ENCODE measurements at places on chromosomes 11 and 22.

- peak; percentile 93 for DNase-seq
These were observed at the start of gene B4GAT1 for GRCh38 chr11:66347425-66348276. Gene B4GAT1, minus strand, starts transcription at chr11:66347629. Its CDS starts 84 bp downstream, at chr11:66347545.

DNA sequence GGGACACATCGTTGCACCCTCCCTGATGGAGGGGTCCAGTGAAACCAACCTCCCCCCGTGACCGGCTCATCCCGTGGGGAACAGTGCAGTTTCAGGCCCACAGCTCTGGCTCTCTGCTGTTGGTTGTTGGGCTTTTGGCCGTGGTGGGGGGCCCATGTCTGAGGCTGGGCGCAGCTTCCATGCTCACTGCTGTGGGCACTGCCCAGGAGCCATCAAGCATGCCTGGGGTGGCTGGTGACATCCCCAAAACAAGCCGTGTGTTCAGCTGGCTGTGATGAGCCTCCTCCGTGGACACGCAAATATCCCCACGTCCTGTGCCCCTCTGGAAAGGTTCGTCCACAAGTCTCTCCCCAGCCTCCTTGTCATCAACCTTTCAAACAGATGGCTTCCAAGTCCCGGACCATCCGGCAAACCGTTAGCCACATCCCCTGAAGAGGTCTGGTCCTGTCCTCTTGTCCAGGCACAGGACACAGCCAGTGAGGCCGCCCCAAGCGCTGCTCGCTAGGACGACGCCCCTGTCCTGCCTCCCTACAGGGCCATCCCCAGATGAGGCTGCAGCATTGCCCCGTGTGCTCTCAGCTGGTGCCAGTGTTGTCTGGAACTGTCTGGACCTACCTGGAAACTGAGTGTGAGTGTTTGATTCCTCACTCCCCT is 29.4 kb upstream of the BRSK2 start:
- no peak for DNase-seq

DNA sequence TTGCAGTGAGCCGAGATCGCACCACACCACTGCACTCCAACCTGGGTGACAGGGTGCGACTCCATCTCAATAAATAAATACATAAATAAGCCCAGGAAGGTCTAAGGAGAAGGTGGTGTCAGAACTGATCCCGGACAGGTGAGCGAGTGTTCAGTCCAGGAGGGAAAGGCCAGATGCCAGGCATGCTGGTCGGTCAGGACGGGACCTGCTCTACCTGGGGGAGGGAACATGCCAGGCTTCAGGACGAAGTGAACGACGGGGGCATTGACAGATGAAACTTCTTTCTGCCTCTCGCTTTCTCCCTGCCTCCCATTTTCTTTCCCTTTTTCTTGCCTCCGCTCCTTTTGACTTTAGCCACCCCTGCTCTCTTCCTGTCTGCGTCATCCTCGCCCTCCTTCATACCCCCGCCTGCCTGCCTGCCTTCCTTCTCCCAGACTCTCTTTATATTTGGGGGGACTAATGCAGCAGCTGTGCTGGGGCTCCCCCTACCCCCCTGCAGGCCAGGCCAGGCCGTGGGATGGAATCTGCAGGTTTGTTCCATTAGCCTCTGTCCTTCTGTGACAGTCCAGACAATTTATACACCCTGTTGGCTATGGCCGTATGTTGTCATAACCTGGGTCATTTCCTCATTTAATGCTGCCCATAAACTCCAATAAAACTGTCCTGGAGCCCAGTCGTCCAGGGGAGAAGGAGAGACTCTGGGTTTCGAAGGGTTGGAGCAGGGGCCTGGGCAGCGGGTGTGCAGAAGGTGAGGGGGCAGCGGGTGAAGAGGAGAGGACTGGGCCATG is 209.2 kb upstream of the TBCEL start:
- no peak for DNase-seq

- DNase-seq: no peak
These were observed 7.8 kb downstream of the OPCML start for GRCh38 chr11:133524488-133524887.

GRCh38 chr11:37105427-37105826 is 507.4 kb upstream of the RAG2 start:
- DNase-seq: no peak

GRCh38 chr11:109507331-109507730 is 85.3 kb downstream of the C11orf87 start:
- no peak for DNase-seq

- no peak for DNase-seq
These were observed 99.8 kb downstream of the ARL14EP start for GRCh38 chr11:30422447-30423278.

DNA sequence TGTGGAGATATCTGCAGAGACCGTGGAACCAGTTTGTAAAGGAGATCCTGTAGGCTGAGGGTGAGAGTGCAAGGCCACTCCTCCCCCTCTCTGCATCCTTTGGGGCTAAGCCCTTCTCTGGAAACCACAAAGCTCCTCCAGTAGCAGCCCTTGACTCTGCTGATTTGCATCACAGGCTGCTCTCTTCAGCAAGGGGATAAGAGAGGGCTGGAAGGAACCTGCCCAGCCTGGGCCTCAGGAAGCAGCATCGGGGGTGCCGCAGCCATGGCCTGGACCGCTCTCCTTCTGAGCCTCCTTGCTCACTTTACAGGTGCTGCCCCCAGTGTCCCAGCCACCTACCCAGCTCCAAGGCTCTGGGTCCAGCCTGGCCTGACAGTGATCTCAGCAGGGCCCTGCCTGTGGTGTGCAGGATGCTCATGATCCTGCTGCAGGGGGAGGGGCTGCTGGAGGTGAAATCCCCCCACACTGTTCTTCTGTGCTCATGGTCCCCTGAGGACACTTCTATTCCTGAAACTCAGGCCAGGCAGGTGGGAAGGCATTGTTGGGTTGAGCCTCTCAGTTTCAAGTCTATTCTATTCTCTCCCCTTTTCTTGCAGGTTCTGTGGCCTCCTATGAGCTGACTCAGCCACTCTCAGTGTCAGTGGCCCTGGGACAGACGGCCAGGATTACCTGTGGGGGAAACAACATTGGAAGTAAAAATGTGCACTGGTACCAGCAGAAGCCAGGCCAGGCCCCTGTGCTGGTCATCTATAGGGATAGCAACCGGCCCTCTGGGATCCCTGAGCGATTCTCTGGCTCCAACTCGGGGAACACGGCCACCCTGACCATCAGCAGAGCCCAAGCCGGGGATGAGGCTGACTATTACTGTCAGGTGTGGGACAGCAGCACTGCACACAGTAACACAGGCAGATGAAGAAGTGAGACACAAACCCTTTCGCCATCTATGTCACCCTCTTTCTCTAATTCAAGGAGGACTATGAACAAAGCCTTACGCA is 68.5 kb upstream of the IGLL5 start:
- no peak for DNase-seq

DNA sequence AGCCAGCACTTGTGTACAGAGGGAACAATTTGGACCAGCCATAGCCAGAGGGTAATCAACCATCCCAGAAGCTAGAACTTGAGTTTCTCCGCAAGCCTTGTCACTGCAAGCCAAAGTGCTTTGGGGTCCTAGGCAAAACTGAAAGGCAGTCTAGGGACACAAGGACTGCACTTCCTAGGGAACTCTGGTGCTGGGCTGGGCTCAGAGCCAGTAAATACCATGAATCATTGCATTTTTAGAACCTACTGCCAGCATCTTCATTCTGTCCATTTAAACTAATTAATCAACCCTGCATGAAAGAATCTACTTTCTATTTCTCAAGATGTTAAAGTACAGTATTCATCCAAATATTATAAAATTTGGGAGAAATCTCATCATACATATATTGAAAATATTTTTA is 20.0 kb downstream of the PATE3 start:
- no peak for DNase-seq

DNA sequence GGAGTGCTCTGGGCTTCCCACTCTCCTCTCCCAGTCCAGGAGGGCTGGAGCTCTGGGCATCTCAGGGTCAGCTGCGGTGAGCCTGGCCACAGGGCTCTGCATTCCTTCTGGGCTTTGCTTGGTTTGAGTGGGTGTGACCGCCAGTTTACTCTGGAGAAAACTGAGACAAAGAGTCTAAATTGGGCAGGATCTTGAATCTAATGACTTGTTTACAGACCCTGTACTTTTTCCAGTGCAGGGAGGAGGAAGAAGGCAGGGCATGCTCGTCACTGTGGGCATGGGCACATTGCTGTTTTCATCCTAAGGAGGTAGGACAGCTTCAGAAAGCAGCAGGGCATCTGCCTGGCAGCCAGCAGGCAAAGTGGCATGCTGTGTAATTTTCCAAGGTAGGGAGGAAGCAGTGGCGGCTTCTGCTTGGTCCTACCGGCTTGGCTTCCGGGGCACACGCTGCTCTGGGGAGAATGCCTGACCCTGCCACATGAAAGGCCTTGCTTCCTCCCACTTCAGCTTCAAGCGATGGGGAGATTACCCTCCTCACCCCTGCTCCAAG is 22.9 kb downstream of the FLI1 start:
- DNase-seq: no peak

All from activated CD4-positive, CD25-positive, alpha-beta regulatory T cell treated with anti-CD3 and anti-CD28 coated beads, Interleukin-2, amount 50 U/mL, for 72 hours (primary cell).